ENCODE measurements at places on chromosomes 6 and 20.

GRCh38 chr6:169799474-169799926 lies 48.1 kb downstream of the ERMARD start:
- no peak for DNase-seq

DNA sequence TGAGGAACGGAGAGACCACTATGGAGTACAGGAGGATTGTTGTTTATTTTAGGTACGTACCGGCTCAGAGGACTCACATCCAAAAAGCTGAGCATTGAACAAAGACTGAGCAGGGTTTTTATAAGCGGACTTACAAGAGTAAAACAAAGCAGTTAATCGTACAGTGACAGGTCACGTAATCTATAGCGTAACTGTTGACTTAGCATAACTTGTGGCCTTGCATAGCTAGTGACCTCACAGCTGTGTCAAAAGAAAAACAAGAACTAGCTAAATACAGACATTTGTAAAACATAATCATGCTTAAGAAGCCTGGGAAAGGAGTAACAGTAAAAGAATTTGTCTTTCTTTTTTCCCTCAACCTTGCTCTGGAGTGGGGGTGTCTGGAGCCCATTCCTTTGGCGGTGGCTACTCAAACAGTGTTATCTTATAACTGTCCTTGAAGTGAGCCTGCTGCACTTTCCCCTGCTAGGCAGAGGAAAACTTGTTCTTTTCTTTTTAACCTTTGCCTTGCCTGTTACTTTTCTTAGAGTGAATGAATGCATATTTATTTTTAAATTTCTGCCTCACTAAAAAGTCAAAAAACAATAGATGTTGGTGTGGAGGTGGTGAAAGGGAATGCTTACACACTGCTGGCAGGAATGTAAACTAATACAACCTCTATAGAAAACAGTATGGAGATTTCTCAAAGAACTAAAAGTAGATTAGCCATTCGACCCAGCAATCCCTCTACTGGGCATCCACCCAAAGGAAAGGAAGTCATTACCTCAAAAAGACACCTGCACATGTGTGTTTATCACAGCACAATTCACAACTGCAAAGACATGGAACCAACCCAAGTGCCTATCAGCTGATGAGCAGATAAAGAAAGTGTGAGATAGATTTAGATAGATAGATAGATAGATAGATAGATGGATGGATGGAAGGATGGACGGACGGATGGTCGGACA lies 109.0 kb downstream of the TAF4 start:
- no peak for DNase-seq

DNA sequence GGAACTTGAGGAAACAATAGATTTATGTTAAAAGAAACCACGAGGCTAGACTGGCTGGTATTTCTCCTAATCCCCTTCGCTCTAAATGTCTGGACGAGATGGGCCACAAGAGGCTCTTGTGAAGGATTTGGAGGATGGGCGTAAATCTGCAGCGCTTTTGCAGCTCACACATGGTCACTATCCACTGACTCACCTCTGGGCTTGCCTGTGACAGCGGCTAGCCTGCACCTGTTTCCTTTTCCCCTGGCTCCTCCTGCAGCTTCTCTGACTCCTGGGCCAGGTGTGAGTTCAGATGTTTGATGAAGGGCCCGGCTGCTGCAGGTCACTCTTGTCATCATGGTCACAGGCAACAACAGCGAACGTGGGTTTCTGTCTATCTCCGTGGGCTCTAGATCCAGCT lies 629.4 kb downstream of the CBLN4 start:
- DNase-seq: no peak

GRCh38 chr6:156919814-156920369 lies 142.7 kb downstream of the ARID1B start:
- no peak for DNase-seq

- DNase-seq: no peak
Measured at GRCh38 chr6:56572788-56573471, 69.8 kb downstream of the DST start.

DNA sequence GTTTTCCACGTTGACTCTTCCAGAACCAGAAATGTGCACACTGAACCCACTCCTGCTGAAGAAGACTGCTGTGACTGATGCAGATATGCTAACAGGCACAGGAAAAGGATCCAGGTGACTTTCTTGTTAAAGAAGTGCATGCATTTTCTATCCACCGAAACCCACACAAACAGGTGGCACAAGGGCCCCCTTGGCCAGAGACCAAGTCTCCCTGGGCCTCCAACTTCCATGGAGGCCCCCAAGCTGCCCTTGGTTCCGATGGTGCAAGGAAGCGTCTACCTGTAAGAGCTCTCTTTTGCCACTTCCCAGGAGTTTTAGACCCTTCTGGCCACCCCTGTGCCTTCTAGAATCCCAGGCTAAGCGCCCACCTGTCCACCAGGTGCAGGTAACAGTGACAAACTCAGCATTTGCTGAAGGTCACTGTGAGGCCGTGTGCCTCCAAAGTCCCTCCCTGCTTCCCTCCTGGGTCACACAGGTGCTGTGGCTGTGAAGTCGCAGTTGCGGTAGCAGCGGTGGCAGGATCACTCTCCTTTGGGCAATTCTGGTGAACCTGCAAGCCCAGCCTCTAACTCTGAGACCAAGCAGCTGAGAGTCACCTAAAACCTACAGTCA lies 134.8 kb downstream of the PXDC1 start:
- DNase-seq: no peak

GRCh38 chr20:39916236-39916765 lies 772.7 kb downstream of the MAFB start:
- no peak for DNase-seq

GRCh38 chr6:43801495-43802181 lies 31.6 kb downstream of the VEGFA start:
- no peak for DNase-seq

DNA sequence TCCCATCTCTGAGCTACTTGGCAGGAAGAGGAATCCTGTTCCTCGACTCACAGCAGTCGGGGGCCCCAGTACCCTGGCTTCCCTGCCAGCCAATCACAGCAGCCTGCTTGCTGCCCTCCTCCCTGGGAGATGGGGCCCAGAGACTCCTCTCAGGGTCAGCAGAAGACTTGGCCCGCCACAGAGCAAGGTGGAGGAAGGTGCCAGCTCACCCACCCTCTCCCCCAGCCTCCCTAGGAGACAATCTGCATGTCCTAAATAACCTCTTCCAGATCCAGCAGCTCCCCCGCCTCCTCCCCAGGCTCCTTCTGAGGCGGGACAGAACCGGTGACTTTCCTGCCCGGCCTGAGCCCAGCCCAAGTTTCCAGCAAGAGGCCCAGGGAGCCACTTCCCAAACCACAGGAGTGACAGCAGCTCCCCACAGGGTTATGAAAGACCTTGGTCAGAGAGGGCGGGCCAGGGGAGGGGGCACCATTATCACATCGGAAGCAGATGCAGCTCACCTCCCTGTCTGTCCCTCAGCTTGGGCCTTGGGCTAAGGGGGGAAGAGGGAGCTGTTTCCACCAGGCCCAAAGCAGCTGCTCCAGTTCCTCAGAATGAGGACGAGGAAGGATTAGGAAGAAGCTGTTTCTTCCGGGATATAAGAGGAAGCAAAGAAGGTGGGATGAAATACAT lies 2.3 kb downstream of the CCND3 start:
- no peak for DNase-seq

GRCh38 chr6:13574571-13575376 lies at the start of gene SIRT5:
Gene SIRT5, plus strand, starts transcription at chr6:13574601. Its CDS starts 9,510 bp downstream, at chr6:13584111.
- peak; percentile 48 for DNase-seq

GRCh38 chr6:132788658-132789395 lies 9.6 kb downstream of the SLC18B1 start:
- DNase-seq: no peak

DNA sequence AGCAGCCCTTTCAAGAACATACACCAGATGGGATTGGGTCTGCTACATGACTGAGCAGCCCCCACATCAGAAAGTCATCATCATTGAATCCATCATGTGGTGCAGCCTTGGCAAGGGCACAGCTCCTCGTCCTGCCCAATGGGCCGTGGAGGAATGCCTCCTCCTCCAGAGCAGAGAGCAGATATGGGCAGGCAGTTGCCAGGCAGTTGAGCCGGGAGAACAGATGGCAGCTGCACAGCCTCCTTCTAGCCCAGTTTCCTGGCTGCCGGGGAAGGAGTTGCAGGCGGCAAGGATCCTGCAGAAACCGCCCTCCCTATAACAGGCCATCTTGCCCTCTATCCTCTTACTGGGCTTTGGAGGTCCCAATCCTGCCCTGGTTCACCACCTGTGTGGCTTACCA lies 11.9 kb upstream of the ZFAND3 start:
- no peak for DNase-seq

DNA sequence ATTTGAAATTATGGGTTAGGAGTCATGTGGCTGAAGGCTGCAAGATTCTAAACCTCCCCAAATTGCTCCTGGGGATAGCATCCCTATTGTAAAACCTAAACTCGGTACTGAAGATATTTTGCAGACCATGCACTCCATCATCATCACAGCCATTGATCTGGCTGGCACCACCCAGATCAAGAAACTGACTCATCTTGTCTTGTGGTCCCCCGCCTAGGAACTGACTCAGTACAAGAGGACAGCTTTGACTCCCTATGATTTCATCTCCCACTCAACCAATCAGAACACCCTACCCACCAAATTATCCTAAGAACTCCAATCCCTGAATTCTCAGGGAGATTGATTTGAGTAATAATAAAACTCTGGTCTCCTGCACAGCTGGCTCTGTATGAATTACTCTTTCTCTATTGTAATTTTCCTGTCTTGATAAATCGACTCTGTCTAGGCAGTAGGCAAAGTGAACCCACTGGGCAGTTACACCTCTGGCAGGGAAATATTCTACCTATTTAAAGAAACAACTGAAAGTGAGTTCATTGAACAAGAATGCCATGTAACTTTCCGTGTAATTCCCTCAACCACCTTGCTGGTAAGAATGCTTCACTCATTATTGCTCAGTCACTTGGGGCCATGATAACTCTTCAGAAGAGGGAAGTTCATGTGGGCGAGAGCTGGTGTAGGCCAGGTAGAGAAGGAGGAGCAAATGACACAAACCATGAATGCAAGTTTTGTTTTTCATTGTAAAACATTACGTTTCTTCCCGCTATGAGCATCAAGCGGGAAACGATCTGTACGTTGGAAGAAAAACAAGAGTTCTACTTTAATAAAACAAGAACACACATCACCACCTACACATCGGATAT lies 602.9 kb upstream of the ARID1B start:
- DNase-seq: no peak

DNA sequence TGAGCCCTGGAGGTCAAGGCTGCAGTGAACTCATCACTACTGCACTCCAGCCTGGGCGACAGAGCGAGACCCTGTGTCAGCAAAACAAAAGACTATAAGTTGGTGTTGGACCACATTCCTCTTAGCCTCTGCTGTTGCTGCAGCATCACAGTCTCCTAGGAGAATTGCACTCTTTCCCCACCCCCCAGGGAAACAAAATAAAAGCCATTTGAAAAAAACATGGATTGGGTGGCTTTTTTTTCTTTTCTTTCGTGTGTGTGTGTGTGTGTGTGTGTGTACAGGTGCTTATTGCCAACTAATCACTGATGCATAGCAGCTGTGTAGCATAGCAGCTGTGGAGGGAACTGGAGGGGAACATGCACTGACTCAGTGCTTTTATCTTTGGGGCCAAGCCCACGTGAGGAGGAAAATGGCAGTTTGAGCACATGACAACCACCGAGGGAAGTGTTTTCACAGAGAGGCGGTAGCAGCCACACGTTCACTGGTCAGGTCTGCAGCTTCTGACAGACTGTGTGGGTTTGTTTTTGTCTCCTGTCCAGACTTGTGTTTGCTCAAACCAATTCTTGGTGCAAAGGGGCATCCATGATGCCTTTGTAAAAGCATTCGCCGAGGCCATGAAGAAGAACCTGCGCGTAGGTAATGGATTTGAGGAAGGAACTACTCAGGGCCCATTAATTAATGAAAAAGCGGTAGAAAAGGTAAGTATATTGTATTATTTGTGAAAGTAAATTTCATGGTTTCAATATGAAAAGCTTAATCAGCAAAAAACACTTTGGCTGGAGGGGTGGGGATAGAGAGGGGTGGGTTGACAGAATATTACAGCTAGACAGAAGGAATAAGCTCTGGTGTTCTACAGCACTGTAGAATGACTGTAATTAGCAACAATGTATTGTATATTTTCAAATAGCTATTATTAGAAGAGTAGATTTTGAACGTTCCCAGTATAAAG lies 27.7 kb downstream of the ALDH5A1 start:
- no peak for DNase-seq

DNA sequence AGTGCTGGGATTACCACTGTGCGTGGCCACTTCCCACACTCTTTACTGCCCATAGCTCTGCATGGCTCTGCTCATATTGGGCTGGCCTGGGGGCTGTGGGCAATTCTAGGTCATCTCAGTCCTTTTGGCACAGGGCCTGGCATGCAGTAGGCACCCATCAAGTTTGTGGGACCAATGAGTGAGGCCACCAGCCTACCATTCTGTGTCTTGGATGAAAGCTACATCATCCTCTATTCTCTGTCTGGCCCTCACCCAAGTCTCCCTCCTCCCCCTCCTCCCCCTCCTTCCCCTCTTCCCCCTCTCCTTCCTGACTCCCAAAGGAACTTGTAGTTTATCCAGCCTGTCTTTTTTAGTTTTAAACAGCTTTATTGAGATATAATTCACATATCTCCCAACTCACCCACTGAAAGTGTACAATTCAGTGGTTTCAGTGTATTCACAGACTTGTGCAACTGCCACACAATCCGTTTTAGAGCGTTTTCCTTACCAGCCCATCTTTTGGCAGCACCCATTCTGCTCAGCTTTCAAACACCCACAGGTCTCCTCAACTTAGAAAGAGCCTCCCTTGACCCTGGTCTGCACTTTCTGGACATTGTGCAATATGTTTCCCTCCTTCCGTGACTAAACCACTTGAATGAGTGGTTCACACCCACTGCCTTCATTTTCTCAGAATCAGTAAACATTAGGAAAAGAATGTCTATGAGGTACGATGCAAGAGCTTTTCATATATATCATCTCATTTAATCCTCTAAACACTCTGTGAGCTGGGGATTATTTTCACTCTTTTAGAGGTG lies 21.5 kb upstream of the MRPS18A start:
- no peak for DNase-seq
